ENCODE measurements at places on chromosomes 2 and 18.

GRCh38 chr2:8298783-8299182 lies 383.1 kb upstream of the ID2 start:
- no peak for DNase-seq

GRCh38 chr2:27942612-27943547 lies 52.4 kb downstream of the BABAM2 start:
- no peak for DNase-seq

DNA sequence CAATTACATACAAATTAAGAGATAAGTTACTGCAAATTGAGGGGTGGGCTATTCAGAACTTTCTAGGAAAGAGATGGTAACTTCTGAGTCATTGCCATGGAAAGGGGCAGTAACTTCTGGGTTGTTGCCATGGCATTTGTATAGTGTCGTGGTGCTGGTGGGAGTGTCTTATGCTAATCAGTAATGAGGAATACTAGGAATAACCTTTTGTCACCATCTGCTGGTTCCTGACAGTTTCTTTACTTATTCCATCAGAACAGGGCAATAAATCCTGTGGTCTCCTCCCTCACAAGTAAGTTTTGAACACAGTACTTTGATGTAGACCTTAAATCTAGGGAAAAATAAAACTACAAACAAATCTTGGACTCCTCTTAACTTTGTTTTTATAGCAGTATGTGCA lies 435.4 kb downstream of the BCL11A start:
- no peak for DNase-seq

GRCh38 chr2:123578016-123578415 lies 447.1 kb upstream of the CNTNAP5 start:
- DNase-seq: no peak

DNA sequence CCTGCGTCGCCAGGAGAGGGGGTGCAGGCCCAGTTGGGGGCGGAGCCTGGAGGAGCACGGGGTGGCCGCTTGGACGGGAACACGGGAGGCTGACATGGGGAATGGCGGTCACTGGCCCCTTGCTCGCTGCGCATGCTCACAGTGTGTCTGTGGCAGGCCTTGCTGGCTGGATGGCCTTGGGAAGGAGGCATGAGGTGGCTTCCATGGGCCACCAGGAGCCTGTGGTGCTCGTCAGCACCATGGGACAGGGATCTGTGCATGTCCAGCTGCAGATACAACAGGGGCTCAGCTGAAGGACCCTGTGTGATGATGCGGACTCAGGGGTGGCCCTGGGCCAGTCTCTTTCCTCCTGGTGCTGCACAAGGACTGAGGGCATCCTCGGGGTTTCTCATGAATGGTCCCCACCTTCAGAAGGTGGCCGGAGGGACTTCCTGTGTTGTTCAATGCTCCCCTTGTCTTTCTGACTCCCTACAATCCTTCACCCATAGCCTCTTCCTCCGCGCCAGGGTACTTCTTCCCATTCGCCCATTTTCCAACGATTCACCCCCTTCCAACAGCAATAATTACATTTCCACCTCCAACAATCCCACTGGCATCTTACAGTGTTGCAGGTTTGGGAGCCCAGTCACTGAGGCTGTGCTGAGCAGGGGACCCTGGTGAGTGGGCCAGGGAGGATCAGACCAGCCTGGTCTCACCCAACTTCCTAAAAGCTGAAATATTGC lies 3.4 kb upstream of the SP140L start:
- no peak for DNase-seq

- DNase-seq: no peak
These were observed 300.7 kb upstream of the UBE2E3 start for GRCh38 chr2:180679693-180680092.

DNA sequence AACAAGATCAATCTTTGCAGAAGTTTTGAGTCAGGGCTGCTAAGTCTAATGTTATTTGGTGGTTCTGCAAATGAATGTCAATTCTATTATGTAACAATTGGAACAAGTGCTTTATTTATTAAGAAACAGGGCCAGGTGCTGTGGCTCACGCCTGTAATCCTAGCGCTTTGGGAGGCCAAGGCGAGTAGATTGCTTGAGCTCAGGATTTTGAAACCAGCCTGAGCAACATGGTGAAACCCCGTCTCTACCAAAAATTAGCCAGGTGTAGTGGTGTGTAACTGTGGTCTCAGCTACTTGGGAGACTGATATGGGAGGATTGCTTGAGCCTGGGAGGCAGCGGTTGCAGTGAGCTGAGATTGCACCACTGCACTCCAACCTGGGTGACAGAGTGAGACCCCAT lies 13.2 kb upstream of the RNF103 start:
- no peak for DNase-seq

DNA sequence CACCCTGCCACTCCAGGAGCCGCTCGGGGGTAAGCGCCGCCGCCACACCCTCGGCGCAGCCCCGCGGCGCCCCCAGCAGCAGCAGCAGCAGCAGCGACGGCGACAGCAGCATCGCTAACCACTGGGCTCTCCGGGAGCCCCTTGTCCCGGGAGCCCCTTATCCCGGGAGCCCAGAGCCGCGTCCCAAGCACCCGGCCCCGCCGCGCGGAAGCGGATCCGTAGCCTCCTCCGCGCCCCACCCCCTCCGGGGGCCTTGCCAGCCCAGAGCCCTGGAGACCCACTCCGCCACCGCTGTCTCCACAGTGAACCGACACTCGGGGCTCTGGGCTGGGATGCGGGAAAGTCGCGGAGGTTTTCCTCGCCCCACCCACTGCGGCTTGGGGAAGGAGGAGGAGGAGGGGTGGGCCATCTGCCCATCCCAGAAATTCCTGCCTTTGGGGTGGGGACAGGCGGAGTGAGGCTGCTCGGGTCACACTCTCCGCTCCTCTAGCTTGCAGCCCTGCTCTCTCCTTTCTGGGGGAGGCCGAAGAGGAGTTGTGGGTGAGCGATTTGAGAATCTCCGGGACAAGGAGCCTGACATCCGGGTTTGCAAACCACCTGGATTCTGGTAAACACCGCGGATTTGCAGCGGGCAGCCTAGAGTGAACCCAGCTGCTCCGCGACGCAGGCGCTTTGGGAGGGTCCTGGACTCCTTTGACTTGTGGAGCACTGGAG lies at the start of gene PLA2R1:
PLA2R1 (minus strand) TSS at position 324 of the 714 bp plus-strand sequence; CDS start at position 112, 212 bp downstream.
- DNase-seq: no peak

DNA sequence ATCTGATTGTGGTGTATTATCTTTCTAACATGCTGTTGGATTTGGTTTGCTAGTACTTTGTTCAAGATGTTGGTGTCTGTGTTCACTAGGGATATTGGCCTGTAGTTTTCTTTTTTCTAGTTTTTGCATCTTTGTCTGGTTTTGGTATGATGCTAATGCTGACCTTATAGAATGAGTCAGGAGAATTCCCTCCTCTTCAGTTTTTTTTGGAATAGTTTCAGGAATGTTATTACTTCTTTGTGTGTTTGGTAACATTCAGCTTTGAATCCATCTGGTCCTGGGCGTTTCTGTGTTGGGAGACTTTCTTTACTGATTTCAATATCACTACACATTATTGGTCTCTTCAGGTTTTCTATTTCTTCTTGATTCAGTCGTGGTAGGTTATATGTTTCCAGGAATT lies 124.2 kb upstream of the EPB41L5 start:
- no peak for DNase-seq

GRCh38 chr2:127841466-127842178 lies 16.3 kb downstream of the POLR2D start:
- DNase-seq: no peak

DNA sequence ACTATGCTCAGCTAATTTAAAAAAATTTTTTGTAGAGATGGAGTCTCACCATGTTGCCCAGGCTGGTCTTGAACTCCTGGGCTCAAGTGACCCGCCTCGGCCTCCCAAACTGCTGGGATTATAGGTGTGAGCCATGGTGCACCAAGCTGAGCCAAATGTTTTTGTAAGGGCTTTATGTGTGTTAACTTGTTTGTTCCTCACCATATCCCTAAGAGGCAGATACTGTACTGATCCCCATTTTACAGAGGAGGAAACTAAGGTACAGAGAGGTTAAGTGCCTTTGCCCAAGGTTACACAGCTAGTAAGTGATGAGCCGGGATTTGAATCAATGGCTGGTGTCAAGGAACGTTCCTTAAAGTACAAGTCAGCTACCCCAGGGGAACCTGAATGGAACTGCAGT lies 85.3 kb upstream of the KLF7 start:
- no peak for DNase-seq

DNA sequence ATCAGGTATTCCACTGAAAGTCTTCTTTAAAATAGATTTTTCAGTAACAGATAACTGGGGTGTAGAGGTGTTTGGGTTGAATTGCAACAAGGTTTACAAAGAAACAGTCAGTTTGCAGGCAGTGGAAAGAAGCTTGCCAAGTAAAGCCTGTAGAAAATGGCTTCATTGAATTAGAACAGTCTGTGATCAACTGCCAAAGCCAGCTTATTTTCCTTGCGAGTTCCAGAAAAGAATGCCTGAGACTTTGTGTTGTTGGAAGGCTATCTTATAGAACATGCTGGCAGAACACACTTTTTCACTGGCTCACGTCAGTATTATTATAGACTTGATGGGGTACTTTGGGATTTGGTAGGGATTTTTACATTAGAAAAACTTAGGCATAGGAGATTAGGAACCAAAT lies 601.0 kb downstream of the XIRP2 start:
- DNase-seq: no peak

- no peak for DNase-seq
These were observed 74.2 kb downstream of the ZFP36L2 start for GRCh38 chr2:43152186-43152585.

GRCh38 chr2:112166806-112167499 lies 28.8 kb downstream of the FBLN7 start:
- no peak for DNase-seq
